ENCODE measurements at places on chromosomes 12 and 14. TPM values are rescaled to one million over a fixed set of nuclear protein-coding genes. Genes with fewer than 3 reads are reported as not detected.

Gene CNTN1
- total RNA-seq, result 0.37 TPM

Gene ACTN1
- 314 TPM for total RNA-seq

- no peak for DNase-seq
These were observed 489.1 kb downstream of the FOXG1 start for GRCh38 chr14:29255692-29256091.

DNA sequence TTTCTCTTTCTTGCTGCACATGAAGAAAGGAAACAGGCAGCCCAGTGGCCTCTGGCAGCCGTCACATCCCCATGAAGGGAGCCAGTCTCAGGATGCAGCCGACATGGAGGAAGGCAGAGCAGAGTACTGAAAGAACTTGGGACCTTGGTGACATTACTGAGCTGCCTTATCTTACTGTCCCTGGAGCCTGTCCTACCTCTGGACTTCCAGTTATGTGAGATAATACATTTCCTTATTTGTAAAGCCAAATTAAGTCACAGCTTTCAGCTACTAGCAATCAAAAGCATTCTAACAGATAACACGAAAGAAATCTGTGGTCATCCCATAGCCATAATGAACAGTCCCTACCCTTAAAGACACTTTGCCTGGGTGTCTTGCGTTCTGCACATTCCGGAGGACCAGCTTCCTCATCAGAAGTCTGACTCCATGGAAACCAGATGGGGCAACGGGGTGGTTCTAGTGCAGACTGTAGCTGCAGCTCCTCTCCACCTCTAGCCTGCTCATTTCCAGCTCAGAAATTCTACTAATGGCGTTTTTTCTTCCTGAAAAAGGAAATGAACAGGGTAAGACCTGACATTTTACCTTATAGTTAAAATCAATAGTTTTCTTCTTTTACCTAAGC, 7.8 kb upstream of the EGLN3 start:
- DNase-seq, result no peak

DNA sequence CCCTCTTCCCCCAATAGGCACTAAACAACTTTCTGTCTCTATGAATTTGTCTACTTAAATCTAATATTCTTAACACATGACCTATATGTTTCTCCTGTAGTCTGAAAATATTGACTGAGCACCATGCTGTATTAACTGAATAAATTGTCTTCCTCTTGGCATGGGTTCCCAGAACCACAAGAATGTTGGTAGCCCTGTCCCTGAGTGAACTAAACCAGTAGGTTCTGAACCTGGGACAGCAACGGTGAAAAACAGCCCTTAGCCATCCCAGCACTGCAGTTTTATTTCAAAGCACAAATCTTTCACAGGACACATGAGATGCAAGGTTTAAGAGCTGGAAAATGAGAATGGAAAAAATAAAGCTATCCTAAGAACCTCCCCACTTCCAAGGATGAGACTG, 20.4 kb upstream of the HSP90B1 start:
- no peak for DNase-seq

DNA sequence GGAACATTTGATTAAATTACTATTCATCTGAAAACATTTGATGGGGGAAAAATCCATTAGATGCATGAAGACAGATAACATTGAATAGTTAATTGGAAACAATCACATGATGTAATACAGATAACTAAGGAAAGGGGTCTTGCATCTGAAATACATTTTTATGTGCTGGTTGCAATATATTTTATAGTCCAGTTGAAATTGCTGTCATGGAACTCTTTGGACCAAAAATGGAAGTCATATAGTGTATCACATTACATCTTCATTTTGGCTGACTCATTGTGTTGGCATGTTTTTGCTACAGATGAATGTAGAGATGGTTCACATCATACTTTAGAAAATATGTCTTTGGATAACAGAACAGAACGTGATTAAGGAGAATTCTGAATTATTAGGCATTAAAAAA, 43.0 kb upstream of the GNPNAT1 start:
- no peak for DNase-seq
